ENCODE measurements at places on chromosomes 2 and 18.

DNA sequence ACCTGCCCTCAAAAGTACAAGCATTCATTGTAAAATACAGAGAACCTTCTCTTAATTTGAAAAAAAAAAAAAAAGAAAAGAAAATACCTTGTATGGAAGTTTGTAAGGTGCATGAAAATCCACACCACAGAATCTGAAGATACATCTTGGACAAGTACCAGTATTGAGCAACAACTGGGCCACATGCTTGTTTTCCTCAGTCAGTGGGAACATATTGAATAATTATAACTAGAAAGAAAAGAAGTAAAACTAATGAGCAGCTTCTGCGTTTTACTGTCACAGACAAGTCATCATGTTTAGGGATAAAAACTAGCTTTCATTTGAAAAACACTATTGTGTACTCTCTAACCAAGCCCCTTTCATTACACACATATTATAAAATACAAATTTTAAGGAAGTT, 5.8 kb upstream of the PEX13 start:
- no peak for DNase-seq

- DNase-seq: no peak
Measured at GRCh38 chr2:109207176-109207575, 78.2 kb downstream of the SH3RF3 start.

GRCh38 chr2:173740639-173741038, 224.5 kb downstream of the SP3 start:
- DNase-seq: no peak

- DNase-seq: no peak
Measured at GRCh38 chr2:68553098-68553497, 85.7 kb downstream of the APLF start.

DNA sequence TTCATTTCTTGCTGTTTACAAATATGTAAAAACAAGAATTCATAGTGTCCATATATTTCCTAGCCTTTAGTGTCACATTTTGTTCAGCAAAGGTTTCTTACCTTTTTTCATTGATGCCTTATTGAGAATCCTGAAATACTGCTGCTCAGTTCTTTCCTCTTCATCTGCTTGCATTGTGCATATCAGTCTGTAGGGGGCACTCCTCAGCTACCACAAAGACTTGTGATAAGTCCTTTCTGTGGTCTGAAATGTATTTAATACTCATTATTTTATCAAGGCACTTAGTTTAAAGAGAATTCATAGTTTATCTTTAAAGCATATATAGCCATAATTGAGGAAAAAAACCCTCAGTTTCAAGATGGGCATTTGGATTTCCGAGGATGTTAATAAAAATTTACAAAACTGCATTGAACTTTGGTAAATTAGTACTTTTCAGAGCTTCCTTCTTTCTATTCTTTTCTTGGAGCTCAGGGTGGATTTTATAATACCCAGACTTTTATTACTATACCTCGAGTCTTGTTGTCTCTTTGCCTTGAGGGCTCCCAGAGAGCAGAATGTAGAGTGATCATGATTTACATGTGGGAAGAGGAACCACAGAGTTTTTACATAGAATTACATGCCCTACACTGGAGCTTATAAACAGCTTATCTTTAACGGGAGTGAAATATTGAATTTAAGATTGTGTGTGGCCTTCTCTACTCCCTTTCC, 570.1 kb downstream of the PLCL1 start:
- DNase-seq: peak; percentile 41

GRCh38 chr2:214648520-214648919, 161.0 kb downstream of the BARD1 start:
- DNase-seq: no peak
